ENCODE measurements at places on chromosomes 4 and X.

- DNase-seq, result no peak
Observed at GRCh38 chr4:54783402-54784110, 125.8 kb downstream of the KIT start.

- DNase-seq, result peak; percentile 0
Observed at GRCh38 chrX:86806786-86807185, 658.5 kb downstream of the DACH2 start.

- no peak for DNase-seq
Observed at GRCh38 chr4:40829586-40829985, 79.8 kb downstream of the NSUN7 start.

- no peak for DNase-seq
Observed at GRCh38 chr4:8553991-8554405, 26.2 kb upstream of the GPR78 start.

DNA sequence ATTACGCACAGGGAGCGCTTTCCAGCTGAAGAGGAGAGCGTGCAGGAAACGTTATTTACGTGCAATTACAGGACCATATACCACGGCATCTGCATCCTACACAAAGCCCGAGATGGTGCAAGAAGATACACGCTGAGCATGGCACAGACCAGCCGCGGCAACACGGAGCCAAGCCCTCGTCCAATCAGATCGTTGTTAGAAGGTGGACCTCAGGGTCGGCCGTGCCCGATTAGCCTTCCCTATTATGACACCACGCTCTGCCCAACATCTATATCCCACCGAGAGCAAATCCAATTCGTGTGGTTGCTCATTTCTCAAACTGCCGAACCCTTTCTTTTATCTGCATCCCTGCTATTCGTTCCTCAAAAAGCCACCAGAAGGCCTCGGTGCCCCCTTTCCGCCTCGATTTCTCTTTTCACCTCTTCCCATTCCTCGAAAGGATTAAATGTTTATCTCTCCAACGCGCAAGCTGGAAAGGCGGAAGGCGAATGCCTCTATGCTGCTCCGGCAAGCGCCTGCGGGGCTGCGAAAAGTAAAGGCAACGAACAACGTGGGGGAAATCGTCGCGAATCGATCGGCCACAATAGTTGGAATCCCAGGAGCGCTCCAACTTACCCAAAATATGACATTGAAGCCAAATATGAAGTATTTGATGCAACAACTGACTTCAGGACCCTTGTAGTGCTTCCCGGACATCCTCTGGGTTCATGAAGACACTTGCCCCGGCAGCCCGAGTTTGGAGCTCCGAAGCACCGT, 702 bp downstream of the TSPAN5 start:
- peak; percentile 88 for DNase-seq
